ENCODE measurements at places on chromosomes 5 and 9.

DNA sequence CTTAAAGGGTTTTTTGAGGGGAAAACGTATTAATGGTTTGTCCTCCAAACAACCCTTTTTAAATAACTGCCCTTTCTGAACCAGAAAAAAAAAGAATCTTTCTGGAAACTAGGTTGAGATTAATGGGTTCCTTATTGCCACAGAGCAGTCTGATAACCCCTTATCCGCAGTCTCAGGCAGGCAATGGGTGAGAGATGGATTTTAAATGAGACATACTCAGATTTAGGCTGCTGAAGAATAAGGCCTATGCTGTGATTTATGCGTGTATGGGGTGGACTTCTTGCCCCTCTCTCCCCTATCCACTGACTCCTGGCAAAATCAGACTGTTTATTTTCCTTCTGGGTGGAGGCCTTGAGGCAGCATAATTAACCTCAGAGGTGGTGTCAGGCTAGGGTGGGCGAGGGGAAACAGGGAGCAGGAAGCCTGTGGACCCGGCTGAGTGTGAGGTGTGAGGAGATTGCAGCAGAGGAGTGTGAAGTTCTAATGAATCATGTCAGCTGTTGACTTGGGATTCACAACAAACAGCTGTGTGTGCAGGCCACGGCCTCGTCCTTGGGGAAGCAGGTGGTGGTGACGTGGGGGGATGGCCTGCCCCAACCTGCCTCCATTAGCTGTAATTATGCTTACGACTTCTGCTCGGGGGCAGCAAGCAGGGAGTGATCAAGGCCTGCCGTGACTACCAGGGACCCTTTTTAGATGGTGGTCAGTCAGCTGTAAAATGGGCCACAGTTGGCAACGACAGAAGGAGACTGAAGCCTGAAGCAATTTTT lies 196.4 kb downstream of the SEMA6A start:
- no peak for DNase-seq

- no peak for DNase-seq
These were observed 240.7 kb upstream of the NREP start for GRCh38 chr5:111997711-111998110.

GRCh38 chr5:148179234-148179824 lies 11.0 kb downstream of the SPINK14 start:
- DNase-seq: no peak

- no peak for DNase-seq
These were observed 339.7 kb downstream of the NTRK2 start for GRCh38 chr9:85009251-85009650.
